ENCODE measurements at places on chromosomes 7 and 10.
A peak's percentile ranks its signal among the peaks of the same experiment; 100 is the strongest.

GRCh38 chr10:35690534-35690933 lies 48.4 kb upstream of the FZD8 start:
- DNase-seq, result no peak

DNA sequence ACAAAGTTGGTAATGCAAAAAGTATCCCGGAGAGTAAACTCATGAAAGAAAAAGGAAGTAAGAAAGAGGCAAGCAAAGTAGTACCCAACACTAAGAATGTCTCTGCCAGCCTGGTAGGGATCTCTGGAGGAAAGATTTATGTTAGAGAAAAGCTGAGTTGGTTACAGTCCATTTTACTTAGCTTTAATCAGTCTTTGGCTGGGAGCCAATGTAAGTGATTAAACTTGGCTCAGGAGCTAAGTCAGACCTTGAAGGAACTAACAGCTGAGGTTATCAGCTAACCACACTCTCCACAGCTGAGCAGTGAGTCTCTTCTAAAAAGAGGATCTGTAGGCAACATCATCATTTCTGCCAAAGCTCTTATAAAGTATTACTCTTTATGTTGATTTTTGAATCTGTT lies 148.0 kb downstream of the ANKRD7 start:
- DNase-seq, result no peak

DNA sequence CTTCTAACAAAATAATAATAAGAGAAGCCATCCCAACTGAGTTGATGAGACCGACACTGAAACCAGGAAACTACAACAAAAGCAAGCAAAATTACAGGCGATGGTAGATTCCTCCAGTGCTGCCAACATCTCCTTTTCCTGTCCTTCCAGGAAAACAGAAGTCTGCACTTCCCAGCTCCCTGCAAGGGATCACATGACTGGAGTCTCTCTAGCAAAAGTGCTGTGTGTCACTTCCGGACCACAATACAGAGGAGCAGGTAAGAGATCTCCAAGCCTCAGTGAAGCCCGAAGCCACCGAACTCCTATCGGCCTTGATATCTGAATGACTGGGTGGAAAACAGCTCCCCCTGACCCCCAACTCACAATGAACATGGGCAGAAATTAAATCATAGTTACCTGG lies 63.2 kb downstream of the SMURF1 start:
- DNase-seq, result no peak

- peak; percentile 41 for DNase-seq
Observed at GRCh38 chr10:77637532-77638320, at the start of gene KCNMA1. KCNMA1 (minus strand) TSS chr10:77637808.

DNA sequence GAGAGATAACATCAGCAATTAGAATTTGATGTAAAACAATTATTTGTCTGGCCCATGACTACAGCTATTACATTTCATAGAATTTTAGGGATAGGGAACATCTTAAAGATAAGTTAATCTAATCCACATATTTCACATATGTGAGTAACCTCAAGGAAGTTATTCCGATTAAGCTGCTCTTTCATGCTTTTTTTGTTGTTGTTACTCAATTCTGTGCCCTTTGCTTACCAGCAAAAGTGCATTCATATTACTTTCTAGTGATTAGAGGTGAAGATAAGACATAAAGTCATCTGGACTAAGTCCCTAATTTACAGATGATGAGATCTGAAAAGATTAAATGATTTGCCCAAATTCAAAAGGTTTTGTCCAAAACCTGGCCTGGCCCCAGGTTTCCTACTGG lies 40.9 kb upstream of the SRI start:
- DNase-seq, result no peak

GRCh38 chr7:140696024-140696679 lies 356 bp upstream of the NDUFB2 start:
- peak; percentile 90 for DNase-seq

DNA sequence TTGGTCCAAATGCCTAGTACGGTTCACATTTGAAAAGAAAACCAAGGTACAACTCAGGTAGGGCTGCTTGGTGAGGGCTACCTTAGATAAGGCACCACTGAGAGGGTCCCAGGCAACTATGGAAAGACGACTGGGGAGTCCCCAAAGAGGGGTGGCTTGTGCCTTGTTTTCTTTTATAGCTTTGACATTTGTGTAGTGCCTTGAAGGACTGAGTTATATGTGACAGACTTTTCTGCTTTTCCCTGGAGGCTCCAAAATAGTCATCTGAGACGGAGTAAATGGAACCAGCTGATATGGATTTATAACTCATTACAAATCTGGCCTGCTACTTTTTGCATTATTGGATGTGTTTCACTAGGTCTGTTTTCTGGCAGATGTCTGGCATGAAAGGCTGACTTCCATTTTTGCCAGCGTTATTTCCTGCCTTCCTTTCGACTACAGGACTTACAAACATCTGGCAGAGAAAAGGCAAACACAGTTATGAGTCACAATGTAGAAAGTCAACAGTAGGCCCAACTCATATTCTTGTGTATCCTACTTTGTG lies 88.2 kb upstream of the IMMP2L start:
- no peak for DNase-seq

DNA sequence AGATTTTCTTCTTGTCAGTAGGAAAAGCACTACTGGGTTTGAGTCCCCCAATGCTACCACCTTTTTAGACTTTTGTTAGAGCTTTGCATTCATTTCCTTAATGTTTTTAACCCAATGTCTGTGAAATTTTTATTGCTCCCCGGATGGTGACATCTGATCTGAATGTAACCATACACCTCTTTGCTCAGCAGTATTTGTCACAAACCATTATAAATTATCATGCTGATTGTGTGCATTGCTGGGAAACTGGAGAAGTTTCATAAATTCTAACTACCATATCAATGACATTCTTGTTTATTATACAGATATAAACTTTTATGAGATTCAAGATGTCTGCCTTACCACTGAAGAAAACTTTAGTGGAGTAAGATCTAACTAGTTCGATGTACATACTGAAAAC lies 8.5 kb downstream of the NRP1 start:
- no peak for DNase-seq

DNA sequence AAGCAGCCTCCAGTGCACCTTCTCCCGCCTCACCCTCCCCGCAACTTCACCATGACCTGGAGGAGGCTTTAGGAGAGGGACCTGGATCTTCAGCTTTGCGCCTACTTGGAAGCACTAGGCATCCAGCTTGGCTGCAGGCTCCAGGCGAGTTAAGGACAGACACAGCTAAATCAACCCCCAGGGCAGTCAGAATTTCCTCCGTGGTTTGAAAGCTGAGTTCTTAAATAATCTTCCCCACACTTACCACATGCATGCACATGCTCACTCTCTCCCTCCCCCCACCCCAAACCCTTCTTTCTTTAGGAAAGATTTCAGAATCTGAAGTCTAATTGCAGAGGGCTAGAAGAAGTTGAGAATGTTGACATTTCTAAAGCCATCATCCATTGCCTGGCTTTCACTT lies 36.7 kb upstream of the LRRC4 start:
- no peak for DNase-seq

GRCh38 chr10:86755740-86756510 lies 494 bp upstream of the BMPR1A start:
- peak; percentile 45 for DNase-seq

DNA sequence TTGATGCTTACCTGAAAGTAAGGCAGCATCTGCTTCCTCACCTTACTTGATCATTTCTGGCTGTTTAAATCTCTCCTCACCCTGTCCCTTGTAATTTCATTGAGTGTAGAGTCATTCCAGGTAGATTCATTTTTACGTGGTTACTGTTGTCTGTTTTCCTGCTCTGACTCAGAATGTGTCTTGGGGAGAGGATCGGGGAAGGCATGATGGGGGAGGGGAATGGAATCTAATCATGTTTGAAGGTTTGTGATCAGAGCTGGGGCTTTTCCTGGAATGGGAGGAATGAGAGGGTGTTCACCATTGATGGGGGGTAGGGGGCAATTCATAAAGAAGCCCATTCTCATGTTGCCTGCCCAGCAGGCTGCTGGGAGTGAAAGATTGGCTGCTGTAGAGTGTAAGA lies 18.7 kb downstream of the SEC24C start:
- DNase-seq, result no peak

GRCh38 chr7:92845736-92846135 lies 9.4 kb upstream of the CDK6 start:
- no peak for DNase-seq

GRCh38 chr10:3031490-3031889 lies 35.9 kb upstream of the PFKP start:
- no peak for DNase-seq

GRCh38 chr7:157622000-157622399 lies 285.2 kb downstream of the DNAJB6 start:
- DNase-seq, result no peak

DNA sequence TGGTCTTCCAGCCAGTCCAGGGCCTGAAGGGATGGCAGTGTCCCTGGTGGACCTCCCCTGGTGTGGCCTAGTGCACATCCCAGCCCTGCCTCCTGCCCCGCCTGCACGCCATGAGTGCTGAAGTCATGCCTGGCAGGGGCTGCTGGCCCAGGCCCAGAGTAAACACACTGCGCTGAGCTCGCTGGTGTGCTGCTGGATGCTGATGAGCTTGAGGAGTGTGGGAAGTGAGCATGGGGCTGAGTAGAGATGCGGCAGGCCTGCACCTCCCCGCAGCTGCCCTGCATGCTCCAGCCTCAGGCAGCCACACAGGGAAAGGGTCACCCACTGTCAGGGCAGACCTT lies 43.2 kb downstream of the HTRA1 start:
- DNase-seq, result no peak

- no peak for DNase-seq
Observed at GRCh38 chr7:77439572-77439971, 23.4 kb upstream of the GSAP start.

DNA sequence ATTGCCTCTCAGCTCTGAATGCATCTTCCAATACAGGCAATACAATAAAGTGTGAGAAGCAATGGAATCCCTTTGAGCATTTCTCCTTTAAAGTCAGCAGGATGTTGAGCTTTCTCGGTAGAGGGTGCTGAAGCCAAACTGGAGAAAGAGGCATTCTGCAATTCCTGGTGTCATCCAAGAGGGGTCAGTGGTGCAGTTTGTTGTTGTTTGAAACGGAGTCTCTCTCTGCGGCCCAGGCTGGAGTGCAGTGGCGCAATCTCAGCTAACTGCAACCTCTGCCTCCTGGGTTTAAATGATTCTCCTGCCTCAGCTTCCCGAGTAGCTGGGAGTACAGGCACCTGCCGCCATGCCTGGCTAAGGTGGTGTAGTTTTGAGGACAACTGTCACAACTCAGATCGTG lies 486.5 kb downstream of the CALN1 start:
- no peak for DNase-seq

- no peak for DNase-seq
Observed at GRCh38 chr10:133211959-133212852, 17.8 kb upstream of the UTF1 start.

GRCh38 chr7:35900651-35901050 lies 99.8 kb downstream of the SEPTIN7 start:
- no peak for DNase-seq

DNA sequence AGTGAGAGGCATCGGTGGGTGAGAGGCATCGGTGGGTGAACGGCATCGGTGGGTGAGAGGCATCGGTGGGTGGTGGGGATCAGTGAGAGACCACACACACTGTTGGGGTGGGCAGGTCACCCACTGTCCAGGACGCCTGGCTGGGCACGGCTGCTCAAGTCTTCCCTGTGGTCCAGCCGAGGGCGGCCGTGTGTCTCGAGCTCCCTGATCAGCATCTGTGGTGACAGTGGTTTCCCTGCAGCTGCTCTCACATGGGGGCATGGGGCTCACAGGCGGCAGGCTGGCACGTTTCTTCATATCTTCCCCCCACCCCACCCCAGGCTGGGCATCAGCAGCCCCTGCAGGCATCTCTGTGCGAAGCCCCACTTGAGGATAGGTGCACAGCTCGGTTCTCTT lies 78.2 kb downstream of the NKX6-2 start:
- DNase-seq, result no peak
